ENCODE measurements at places on chromosomes 16 and 17.

DNA sequence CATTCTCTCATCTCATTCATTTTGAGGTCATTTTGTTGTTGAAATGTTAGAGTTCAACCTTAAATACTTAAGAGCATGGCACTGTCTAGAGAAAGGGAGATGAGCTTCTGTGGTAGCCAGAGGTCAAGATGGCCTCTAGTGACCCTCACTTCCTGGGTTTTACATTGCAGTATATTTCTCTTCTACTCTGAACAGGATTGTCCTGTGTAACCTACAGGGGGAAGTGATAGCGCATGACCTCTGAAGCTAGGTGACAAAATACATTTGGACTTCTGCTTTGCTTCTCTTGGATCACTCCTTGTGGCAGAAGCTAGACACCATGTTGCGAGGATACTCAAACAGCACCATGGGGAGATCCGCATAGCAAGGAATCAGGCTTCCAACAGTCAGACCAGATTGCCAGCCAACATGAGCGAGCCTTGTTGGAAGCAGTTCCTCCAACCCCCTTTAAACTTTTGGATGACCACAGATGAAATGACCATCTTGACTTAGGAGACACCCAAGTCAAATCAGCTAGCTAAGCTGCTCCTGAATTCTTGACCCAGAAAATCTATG, 748.4 kb downstream of the MAF start:
- no peak for DNase-seq

DNA sequence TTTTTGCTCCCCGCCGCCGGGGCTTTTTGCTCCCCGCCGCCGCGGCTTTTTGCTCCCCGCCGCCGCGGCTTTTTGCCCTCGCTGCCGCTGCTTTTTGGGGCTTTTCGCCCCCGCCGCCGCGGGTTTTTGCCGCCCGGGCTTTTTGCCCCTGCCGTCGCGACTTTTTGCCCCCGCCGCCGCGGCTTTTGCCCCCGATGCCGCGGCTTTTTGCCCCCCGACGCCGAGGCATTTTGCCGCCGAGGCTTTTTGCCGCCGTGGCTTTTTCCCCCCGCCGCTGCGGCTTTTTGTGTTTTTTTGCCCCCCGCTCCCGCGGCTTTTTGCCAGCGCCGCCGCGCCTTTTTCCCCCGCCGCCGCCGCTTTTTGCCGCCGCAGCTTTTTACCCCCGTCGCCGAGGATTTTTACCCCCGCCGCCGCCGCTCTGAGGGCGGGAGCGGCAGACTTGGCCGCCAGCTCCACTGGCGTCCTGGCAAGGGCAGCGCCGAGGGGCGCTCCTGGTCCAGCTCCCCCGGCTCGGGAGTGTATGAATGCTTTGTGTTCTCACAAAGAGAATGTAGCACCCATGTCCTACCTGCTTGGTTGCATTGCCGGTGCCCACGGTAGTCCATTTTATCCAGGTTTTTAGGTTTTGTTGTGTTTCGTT, 151.7 kb downstream of the KCNJ18 start:
- DNase-seq: no peak

DNA sequence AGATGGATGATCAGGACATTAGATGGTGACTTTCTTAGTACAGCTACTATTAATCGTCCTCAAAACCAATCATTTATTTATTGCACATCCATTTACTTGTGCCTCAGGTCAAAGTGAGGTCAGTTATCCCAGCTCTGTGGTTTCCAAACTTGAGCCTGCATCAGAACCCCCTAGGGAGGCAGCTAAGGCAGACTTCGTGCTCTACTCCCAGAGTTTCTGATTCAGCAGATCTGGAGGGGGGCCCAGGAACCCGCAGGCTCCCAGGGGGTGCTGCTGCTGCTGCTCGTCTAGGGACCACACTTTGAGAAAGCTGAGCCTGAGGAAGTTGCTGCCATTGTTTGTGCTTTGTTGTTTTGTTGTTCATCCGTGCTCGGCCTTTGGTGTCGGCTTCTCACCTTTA, 44.0 kb upstream of the CLEC18B start:
- no peak for DNase-seq

GRCh38 chr17:58641887-58642311, 49.9 kb downstream of the TEX14 start:
- DNase-seq: no peak

DNA sequence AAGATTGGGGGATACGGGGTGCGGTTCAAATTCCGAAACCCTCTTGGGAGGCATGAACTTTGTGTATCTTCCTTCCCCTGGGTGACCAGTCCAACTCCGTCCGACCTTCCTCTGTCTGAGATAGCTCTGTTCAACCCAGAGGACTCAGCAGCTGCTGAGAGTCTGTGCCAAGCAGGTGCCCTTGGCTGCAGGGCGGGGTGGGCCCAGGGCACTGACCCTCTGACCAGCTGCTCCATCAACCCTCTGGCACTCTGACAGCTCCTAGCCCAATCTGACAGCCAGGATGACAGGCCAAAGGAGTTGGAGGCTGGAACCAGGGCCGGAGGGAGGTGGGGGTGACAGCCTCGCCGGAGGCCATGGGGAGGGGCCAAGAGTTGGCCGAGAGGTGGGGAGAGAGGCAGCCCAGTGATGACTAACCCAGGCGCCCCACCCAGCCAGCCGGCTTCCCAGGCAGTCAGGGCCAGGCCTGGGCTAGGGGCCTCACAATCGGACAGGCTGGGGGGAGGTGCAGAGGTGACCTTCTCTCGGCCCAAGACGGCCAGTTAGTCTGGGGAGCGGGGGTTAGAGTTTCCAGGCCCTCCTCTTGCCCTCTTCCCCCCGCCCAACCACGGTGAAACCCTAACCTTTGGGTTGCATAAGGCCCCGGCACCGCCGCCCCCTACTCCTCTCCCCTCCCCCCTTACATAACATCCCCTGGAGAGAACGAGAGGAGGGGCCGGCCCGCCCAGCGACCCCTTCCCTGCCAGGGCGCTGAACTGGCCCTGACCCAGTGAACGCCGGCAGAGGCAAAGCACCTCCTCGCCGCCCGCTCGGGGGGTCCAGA, 5.0 kb upstream of the TLCD2 start:
- DNase-seq: peak; percentile 69

All from activated T-cell treated with anti-CD3 and anti-CD28 coated beads, Interleukin-2, amount 50 U/mL, for 72 hours (primary cell).